ENCODE measurements at places on chromosomes 16 and 17.

DNA sequence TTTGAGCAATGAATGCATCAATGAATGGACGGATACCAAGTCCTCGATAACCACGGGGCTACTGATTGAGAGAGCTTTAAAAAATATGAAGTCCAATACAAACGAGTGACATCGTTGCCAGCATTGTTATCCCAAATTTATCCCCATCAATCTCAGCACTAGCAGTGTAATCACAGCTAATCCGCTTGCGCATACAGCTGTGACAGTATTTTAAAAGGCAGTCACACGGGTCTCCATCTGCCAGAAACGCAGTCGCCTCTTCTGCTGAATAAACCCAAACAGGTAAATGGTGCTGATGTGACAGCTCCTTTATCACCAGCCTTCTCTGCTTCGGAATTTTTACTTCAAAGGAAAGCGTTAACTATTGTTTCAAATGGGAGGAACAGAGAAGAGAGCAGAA is 311.1 kb downstream of the XYLT1 start:
- DNase-seq, result no peak

GRCh38 chr17:72467841-72468653 is 347.2 kb downstream of the SOX9 start:
- no peak for DNase-seq

DNA sequence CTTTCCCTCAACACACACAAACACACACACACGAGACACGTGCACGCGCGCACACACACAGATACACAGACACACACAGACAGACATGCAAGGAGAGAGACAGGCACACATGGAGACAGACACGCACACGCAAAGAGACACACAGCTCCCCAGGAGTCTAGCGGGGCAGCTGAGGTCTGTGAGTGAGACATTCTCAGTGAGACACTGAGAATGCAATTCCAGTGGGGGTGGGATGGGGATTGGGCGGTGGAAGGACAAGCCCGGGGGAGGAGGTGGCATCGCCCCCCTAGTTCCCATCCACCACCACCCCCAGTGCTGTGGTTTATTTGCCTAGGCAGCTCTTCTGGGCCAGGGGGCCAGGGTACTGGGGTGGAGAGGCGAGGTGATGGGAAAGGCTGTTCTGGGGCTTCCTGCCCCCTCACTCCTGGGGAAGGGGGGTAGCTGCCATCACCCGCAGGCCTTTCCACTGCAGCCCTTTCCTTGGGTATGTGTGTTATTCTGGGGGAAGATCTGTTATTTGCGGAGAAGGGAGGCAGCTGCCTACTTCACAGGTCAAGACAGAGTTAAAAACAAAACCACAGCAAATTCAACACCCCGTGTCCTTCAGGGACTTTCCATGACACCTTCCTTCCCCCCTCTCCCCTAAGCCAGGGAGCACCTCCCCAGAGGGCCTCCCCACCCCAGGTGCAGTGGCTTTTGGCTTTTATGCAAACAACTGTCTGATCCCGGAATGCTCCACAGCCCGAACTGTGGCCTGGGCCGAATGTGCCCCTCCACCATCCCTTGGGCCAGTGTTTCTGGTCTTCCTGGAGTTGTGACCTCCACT is 18.0 kb downstream of the GRB7 start:
- DNase-seq, result no peak

DNA sequence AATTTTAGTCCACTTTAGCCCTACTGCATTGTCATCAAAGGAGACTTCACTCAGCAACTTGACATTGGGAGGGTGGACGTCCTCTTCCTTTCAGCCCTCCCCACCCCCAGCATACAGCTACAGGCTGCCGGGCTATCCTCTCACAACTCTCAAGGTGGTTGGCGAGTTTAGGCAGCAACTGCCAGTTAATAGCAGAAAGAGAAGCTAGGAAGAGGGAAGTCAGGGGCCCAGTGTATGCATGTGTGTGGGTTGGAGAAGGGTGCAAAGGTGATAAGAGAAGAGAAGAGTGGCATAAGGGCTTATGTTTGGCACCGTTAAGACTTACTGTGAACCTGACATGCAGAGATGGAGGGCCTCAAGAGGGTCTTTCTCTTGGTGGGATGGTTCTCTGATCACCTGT is 31.8 kb downstream of the CCL4 start:
- DNase-seq, result no peak

GRCh38 chr16:46673320-46674013 is 15.5 kb downstream of the VPS35 start:
- peak; percentile 63 for DNase-seq

- DNase-seq, result no peak
Measured at GRCh38 chr17:15109608-15110007, 155.5 kb downstream of the PMP22 start.

DNA sequence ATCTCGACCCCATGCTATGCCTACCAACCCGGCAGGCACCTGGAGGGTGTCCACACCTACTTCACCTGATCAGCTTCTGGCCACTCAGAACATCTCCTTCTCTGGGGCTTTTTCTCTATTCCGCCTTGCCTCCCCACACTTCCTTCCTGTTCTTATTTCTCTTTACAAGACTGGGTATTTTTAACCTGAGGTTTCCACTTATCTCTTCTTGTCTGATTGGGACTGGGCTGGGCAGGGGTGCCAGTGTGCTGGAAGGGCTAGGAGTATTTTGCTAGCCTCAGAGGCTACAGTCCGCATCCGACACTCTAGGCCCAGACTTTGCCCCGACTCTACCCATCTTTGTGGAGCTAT is 26.2 kb upstream of the ZNF652 start:
- no peak for DNase-seq

DNA sequence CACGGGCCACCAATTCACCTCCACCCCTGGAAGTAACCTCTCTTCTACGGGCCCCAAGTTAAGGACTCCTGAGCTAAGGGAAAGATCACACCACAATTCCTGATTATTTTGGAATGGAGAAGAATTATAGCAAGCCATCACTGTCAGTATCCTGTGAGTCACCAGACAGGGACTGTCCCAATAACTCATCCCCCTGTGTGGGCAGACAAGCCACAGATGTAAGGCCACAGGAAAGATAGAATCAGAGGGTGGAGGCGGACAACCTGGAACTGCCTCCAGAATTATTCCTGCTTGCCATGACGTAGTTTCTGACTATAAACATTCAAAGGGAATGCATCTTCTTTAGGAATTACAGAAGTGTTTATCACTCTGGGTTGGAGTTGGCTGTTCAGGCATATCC is 5.8 kb upstream of the MYO1D start:
- DNase-seq, result no peak

- DNase-seq, result no peak
Measured at GRCh38 chr17:47850692-47851573, at the start of gene SP6. Gene SP6, minus strand, starts transcription at chr17:47851163. Its CDS starts 2,734 bp downstream, at chr17:47848429.

GRCh38 chr16:29688172-29688571 is 9.2 kb downstream of the QPRT start:
- no peak for DNase-seq

DNA sequence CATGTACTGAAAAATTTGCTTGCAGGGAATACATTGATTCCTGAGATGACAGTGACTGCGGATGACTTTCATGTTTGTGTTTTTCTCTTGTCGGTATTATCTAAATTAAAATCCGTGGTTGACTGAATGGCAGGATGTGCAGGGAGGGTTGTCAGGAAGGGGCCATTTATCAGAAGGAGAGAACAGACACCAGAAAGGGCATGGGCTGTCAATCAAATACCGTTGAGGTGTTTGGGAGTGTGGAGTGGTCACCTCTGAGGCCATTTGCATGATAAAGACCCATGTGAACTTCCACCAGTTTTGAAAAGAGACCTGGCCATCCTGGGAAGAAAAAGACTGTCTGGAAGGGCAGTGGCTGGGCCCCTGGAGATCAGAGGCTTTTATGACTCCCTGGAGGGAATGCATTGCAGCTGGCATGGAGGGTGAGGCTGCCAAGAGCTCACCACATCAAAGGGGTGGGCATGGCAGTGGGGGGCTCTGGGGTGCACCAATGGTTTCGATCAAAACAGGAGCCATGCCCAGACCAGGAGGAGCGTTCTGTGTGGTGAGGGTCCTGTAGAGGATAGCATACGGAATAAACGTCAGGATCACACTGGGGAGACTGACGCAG is 67.1 kb downstream of the CYLD start:
- no peak for DNase-seq

GRCh38 chr16:19486750-19487325 is 35.1 kb downstream of the GDE1 start:
- no peak for DNase-seq

DNA sequence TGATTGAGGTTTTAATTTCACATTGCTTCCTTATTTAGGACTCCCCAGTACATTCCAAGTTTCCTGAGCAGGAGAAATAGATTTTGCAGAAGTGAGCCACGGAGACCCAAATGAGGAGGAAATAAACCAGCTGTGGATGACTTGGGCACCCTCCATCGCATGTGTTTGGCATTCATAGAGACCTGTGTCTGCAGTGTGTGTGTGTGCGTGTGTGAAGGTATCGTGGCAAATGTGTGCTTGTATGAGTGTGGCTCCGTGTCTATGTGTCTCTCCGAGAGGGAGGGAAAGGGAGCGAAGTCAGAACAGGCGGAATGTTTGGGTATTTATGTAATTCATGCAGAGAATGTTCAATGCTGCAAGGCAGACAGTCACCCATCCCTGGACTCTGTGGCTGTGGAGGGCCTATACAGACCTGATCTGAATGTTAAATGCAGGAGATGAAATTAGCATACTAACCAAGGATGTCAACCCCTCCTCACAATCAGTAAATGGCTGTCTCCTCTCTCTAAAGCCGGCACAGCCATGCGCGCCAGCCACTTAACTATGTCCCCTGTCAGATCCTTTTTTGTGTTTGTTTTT is 186.0 kb upstream of the ZFHX3 start:
- no peak for DNase-seq

GRCh38 chr16:24288516-24288915 is 32.4 kb downstream of the CACNG3 start:
- DNase-seq, result no peak

GRCh38 chr17:65532101-65532890 is 29.2 kb downstream of the AXIN2 start:
- DNase-seq, result no peak

DNA sequence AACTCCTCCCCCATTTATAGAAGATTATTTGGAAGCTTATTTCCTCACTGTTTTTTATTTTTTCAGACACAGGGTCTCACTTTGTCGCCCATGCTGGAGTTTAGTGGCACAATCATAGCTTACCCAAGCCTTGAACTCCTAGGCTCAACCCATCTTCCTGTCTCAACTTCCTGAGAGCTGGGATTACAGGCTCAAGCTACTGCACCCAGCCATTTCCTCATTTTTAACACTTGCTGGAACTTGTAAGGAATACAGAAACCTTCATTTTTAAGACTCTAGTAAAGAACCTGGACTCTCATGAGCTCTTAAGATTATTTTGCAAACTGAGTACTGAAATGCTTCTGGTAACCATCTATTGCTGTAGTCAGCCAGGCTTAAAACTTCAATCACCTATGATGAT is 29.9 kb downstream of the KANSL1 start:
- no peak for DNase-seq

GRCh38 chr16:13110124-13110796 is 208.9 kb downstream of the SHISA9 start:
- DNase-seq, result no peak

- DNase-seq, result peak; percentile 79
Measured at GRCh38 chr17:60065867-60066266, 12.9 kb downstream of the HEATR6 start.

- DNase-seq, result no peak
Measured at GRCh38 chr17:30235386-30236296, at the start of gene SLC6A4. Gene SLC6A4, minus strand, starts transcription at chr17:30235697. Its CDS starts 13,739 bp downstream, at chr17:30221958.

- DNase-seq, result no peak
Measured at GRCh38 chr17:77349976-77350830, 209.4 kb downstream of the SEC14L1 start.

- DNase-seq, result no peak
Measured at GRCh38 chr17:42632949-42633444, 23.5 kb downstream of the TUBG1 start.

DNA sequence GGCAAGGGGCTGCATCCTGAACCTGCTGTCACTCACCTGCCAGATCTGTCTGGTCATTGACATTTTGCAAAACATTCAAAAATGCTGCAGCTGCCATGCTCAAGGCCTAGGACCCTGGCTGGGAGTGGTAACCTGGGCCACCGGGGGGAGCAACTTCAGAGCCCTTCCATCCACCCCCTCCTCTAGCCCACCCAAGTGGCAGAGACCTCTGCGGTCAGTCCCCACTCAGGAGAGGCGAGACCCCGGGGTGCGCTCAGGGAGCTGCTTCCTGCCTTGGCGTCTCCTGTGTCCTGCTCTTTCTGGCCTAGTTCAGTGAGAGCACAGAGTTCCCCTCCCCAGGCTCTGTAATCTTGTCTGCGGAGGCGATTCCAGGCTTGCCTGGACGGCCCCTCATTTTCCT is 108.8 kb downstream of the CCDC182 start:
- DNase-seq, result no peak

- no peak for DNase-seq
Measured at GRCh38 chr17:11823862-11824261, 173.4 kb downstream of the ZNF18 start.

DNA sequence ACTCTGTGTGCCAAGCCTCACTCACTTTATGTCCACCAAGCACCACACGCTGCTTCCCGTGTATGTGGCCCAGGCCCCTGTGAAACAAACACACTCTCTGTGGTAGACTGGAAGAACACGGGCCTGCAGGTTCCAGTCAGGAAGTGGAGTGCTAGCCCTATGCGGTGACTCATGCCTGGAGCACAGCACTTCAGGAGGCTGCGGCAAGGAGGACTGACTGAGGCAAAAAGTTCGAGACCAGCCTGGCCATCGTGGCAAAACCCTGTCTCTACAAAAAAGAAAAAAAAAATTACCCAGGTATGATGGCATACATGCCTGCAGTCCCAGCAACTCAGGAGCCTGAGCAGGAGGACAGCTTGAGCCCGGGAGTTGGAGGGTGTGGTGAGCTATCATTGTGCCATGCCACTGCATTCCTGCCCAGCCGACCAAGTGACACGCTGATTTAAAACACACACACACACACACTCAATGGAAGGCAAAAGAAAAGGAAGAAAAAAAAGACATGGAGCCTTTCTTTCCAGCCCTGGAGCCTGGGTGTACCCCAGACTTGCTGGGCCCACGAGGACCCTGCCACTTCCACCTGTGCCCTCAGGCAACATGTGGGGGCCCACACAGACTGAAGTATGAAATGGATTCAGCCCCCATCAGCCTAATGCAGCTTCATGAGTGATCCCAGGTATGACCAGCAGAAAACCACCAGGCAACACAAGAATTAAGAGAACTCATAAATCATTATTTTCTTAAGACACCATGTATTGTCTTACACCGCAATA is 126.6 kb downstream of the ANKRD11 start:
- peak; percentile 79 for DNase-seq

GRCh38 chr17:15896277-15896676 is 48.7 kb upstream of the ADORA2B start:
- DNase-seq, result no peak

GRCh38 chr17:4165301-4166010 is 22.5 kb downstream of the CYB5D2 start:
- DNase-seq, result no peak
